ENCODE measurements at places on chromosomes 7 and 10.

DNA sequence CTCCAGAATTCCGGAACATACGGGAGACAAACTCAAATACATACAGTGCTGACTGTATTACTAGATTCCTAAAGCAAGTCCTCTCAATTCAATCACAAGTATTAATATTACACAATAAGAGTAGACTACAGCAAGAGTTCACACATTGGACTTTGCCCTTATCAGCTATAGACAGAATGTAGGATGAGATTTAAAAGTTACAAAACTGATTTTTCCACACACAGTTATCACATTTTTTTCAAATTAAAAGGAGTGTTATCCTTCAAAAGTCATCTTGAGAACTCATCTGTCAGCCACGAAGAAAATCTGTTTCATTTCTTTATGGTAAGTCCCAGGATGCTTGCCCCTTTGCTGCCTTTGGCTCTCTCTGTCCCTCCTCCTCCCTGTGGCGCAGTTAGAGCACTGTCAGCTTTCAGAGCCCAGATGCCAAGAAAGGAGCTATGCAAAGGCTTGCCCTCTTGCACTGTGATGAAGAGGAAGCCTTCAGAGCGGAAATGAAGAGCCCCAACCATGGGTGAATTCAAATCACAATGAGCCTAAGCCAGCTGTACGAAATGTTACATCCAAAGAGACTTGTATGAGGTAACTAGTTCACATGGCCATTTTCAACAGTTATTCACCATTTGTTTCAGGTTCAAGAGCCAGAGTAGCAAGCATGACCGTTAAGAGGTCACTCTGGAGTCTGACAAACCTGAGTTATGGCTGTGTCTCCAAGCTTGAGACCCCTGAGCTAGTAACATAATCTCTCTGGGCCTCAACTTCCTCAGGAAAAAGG lies 10.7 kb downstream of the NCOA4 start:
- DNase-seq = no peak

DNA sequence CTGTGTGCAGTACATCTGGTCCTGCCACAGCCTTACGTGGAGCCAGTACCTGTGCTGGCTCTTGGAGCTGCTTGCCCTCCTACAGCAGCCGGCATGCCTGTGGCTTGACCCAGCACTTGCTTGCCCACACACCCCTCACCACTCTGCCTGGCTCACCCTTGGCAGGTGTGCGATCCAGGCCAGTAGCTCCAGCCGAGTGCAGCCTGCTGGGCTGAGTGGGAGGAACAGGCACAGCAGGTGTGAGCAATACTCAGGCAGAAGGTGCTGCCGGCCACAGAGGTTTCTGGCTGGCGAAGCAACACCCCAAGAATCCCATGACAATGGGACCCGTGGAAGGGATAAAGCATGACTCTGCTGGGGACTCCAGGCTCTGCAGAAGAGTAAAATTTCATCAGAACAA lies 173.5 kb upstream of the ADCY1 start:
- DNase-seq = no peak

DNA sequence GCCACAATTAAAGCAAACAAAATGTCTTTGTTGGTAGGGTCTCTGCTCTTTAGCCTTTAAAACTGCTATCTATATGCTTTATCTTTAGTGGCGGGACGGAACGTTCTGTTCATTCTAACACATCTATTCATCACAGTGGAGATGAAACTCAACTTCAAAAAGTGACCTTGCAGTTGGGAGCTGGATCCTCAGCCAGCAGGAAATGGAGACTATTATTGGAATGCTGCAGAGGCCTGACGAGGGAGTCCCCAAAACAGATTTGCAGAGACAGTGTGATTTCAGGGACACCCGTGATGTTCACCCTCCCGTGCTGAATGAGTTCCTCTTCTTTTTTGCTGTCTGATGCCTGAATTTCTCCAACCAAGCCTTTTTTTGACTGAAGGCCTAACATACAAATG lies 306.0 kb upstream of the SHH start:
- no peak for DNase-seq

- no peak for DNase-seq
These were observed 18.6 kb upstream of the NFKB2 start for GRCh38 chr10:102376901-102377300.

DNA sequence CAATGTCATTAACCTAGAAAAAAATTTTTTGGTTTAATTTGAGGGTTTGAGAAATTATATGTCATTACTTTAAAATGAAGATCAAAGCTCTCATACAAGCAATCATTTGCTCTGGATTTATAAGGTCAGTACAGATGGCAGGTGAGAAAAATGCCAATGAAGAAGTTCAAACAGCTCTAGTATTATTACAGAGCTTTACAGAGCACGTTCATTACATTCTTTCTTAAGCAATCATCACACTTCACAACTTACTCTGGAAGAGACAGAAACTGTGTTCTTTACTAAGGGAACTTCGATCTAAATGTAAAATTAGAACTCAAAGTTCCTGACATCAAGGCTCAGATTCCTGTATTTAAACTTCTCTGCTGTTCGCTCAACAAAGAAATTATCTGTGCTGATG lies 153.4 kb downstream of the ATE1 start:
- no peak for DNase-seq

DNA sequence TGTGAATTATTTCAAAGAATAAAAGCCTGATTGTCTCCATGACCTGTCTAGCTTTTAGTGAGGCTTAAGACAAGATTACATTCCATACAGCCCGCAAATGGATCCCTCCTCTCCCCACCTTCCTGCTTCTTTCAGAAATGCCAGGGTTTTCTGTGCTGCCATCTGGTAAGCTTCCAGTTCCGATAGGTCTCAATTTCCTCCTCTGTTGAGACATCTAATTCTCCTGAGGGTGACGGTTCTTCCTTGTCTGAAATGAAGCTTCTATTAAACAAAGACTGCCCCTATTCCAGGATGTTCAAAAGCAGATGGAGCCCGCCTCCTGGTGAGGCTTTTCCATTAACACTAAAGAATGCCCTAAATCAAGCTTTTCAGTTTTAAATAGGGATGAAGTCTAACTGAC lies 295.6 kb downstream of the PTPRN2 start:
- DNase-seq = no peak

DNA sequence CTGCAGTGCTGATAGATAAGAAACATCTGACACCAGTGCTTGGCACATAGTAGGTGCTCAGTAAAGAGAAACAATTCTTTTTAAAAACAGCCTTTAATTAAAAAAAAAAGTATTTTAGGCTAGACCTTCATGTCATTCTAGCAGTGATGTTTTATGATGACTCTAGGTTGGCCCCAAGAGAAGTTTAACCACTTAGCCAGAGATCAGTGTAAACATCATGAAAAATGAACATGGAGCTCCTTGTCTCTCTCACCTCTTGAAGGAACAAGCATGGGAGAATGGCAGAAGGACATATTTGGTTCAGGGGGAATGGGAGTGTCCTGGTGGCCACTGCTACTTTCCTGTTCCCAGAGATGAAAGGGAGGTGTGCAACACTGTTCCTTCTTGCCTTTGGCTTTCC lies 641.0 kb downstream of the LRMDA start:
- DNase-seq = no peak

- no peak for DNase-seq
These were observed 753.3 kb downstream of the NXPH1 start for GRCh38 chr7:9186730-9187129.

GRCh38 chr10:5760515-5760914 lies 52.7 kb downstream of the GDI2 start:
- no peak for DNase-seq

DNA sequence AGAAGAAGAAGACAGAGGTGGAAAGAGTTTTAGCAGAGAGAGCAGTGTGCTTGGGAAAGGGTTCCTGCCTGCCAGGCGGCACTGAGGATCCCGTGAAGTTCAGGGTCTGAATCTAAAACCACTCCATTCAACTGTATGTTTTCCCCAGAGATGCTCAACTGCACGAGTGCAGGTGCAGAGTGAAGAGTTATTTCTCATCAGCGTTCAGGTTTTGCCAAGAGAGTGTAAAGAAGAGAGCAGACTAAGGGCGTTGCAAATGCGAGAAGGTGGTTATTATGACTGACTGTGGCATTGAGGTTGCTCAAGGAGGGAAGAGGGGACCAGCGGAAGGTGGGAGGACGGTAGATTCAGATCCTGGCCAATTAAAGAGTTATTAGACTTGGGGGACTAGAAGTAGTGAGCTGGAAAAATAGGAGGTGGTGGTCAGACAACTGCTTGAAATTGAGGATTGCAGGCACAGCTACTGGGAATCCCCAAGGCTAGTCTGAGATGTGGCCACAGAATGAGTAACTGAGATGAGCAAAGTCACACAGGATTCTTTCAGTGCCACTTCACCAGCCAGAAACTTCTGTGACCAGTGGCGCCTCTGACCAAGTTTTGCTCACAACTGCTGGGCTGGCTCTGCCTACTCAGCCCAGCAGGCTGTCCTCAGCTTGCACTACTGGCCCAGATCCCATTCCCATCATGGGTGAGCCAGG lies 29.1 kb downstream of the STRA8 start:
- DNase-seq = no peak

DNA sequence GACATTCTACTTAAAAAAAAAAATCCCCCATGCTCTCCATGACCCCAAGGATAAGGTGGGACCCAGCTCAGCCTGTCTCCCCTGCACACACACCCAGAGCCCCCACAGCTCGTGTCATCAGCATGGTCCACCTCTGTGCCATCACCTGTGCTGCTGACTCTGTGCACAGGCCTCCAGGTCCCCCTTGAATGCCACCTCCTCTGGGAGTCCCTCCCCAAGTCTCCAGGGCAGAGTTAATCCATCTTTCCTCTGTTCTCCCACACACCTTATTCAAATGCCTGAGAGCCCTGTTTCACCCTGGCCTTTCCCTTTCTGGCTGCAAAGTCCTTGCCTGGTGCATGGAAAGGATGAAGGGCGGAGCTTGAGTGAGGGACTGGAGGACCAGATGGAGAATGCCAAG lies 194.1 kb upstream of the LYZL2 start:
- DNase-seq = no peak

DNA sequence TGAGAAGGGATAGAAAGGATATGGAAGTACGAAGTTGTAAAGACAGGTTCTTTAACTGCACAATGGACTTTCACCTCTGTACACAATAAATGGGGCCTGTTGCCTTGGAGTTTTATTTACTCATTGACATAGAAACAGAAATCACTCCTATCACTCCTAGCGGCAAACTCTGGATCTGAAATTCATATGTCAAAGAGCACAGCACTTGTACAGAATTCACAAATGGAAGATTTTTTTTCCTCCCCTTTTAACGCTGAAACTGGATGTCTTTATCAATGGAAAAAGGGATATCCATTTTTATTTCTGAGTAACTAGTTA lies 18.2 kb downstream of the NT5C3A start:
- DNase-seq = no peak

DNA sequence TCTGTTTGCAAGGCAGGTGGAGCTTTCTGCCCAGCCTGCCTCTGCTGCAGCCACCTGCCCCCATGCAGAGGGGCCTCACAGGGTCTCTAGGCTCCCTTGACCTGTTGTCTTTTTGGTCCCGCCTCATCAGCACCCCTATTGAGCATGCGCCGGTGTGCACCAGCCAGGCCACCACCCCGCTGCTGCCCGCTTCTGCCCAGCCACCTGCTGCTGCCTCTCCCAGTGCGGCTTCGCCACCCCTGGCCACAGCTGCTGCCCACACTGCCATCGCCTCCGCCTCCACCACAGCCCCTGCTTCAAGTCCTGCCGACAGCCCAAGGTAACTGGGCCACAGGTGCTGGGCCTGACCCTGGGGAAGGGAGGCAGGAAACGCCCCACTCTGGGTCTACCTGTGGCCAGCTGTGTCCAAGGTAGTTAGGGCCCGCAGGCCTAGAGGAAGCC lies 38.1 kb downstream of the LDB3 start:
- DNase-seq = no peak

DNA sequence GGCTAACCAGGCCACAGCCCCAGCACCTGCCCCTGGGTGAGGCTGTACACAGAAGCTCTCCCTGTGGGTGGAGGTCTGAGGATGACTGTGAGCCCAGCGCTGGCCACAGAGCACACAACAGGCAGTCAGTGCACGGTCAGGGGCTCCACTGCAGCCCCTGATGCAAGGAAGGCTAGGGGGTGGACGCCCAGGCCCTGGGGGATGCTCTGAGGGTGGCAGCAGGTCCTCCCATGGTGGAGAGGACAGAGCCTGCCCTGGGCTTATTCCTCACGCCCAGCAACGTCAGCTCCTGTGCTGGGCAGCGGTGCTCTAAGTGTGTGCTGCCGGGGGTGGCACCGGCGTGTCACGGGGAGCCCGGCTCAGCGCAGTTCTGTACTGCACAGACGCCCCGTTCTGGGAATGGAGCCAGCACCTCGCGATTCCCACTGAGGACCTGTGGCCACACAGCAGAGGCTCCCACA lies 223.2 kb downstream of the MAD1L1 start:
- no peak for DNase-seq

- DNase-seq = peak; percentile 94
These were observed 84.6 kb upstream of the PDGFA start for GRCh38 chr7:604001-604883.

GRCh38 chr7:89001306-89001705 lies 205.8 kb upstream of the TEX47 start:
- no peak for DNase-seq

- no peak for DNase-seq
These were observed 5.4 kb downstream of the SFR1 start for GRCh38 chr10:104127411-104127810.

DNA sequence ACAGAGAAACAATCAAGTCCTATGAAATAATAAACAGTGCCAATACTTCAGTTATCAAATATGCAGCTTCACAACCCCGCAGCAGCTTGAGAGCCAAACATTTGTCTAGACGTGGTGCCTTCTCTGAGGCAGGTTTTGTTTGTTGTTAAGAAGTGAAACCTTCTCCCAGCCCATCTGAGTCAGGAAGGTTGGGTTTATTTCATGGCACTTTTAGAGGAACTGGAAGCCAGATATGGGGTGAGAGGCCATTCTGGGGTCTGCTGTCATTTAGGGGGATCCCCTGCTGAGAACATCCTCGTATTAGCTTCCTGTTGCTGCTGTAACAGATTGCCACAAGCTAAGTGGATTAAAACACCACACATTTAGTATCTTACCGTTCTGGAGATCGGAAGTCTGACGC lies 113.6 kb downstream of the GRK5 start:
- no peak for DNase-seq

- DNase-seq = no peak
These were observed 2.6 kb downstream of the ATP6V1F start for GRCh38 chr7:128865303-128865702.

DNA sequence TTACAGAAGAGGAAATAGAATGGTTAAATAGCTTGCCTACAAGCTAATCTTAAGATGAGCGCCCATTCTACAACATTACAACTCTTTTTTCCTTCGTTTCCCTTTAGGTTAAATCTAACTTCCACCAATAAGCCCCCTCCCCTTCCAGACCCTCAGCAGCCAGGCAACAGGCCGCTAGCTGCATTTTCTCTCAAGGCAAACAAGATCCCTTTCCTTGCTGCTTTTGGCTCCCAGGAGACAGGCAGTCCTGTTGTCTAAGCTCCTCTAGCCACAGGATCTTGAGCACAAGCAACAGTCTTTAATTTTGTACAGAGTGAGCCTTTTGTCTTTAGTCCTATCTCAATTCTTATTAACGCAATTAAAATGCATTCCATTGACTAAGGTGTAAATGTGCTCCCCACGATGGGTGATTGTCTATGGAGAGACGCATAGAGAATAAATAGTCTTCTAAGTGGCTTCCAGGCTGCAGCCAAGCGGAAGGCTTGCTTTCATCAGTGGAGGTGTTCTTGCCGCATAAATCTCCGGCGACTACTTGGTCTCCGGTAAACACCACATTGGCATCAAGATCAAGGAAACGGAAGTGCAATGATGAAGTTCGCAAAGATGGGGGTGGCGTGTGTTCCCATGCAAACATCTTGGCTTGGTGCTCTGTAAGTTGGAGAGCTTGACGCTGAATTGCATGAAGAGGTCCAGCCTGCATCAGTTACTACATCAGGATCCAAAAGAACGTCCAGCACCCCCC lies 181.9 kb upstream of the LYZL2 start:
- DNase-seq = no peak
